Glomerular endothelial cell (primary cell): ENCODE measurements at places on chromosomes 11 and 22.

- no peak for DNase-seq
These were observed 61.1 kb downstream of the FDX1 start for GRCh38 chr11:110490886-110491285.

DNA sequence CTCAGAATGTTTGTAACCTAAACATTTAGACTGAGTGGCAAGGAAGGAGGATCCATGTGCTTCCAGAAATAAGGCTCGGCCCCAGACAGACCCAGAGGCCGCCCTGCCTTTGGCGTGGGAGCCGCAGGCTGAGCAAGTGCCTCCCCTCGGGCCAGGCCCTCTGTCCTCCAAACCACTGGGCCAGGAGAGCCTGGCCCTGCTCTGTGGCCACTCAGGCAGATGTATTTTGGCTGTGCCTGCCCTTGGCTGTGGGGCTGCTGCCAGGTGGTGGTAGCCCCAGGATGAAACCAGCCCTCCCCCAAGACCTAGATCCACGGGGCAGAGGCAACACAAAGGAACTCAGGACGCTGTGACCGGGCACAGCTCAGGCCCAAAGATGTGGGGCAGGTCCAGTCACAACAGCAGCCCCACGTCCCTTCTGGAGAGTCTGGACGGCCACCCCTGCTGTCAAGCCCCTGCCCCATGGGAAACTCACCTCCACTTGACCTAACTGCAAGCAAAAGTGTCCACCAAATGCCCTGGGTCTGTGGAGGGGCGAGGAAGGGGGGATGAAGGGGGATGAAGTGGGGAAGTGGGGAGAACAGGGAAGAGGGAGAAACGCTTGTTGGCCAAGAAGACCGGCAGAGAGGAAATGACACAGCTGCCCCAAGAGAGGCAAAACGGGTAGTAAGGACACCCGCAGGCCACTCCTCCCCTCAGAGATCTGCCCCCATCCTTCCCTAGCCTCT lies 24.0 kb downstream of the PISD start:
- no peak for DNase-seq

- no peak for DNase-seq
These were observed 45.8 kb upstream of the TH start for GRCh38 chr11:2217211-2218030.

DNA sequence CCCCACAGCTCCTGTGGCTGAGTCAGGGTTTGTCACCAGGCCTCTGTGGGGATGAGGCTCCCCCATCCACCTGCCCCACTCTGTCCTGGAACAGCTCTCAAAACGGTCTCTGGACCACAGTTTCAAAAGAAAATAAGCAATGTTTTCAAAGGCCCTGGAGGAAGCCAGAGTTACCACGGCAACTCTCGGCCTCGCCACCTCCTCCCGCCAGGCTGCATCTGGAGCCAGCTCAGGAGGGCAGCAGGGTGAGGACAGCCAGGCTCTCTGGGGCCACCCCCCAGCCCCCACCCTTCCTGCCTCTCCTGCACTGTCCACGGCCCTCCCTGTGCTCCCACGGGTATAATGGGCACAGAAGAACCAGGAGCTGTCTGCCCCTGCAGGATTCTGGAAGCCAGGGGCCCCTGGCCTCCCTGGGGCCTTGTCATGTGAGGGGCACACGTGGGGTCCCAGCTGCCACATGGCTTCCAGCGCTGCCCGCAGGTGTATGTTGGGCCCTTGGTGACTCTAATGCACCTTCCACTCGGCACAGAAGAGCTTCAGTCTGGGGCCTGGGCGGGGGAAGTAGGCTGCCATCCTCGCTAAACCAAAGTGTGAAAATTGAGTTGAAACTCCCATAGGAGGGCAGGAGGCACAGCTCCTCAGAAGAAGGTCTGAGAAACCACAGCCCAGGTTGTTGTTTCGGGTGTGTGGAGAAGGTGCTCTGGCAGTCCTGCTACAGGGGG lies 10.3 kb downstream of the CD81 start:
- DNase-seq = no peak

GRCh38 chr11:87440076-87440770 lies 402.5 kb downstream of the TMEM135 start:
- DNase-seq = no peak

DNA sequence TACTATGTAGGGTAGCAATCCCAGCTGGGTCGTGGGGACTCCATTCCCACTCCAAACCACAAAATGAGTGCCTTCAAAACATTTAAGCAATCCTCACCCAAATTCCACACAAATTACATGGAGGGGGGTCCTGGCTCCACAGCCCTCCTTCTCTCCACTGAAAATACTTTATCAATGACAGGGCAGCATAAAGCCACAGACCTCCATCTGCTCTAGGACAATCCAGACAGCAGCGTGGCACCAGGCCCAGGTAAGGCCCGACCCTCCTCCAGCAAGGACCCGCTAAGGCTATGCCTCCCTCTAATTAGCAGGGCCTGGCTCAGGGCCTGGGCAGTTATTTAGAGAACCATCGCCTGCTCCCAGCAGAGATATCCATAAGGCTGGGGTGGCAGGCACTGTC lies at the start of gene PANX3:
Gene PANX3 (plus strand): TSS at position 365 of the 400 bp plus-strand sequence. CDS start 129 bp downstream, outside the sequence.
- no peak for DNase-seq

DNA sequence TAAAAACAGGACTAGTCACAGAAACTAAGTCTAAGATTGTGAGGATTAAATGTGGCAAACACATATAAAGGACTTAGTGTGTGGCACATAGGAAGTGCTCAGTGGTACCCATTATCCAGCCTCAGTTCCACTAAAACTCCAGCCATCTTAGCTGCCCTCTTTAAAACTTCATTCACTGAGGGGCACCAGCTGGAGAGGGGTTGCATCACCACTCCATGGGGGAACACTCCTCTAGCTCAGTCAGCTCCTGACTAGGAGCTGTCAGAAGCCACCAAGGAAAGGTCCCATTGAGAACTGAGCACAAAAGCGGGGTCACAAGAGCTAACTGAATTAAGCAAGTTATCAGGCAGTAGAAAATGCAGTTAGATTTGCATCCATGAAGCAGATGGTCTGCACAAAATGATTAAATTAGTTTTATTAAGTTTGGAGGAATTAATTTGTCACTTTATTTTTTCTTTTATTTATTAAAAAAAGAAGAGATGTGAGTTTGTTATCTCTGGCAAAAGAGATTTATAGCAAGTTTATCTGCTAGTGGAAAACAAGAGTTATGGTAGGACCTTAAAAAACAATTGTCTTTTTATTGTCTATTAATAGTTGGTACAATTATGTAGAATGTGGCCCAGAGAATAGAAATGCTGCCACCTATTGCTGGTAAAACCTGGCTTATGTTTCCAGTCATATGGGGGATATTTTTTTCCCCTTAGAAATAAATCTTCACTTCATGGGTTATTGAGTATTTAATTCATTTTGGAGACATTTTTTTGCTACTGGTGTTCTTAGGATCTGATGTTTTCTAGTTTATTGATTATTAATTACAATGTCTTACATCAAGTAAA lies 95.7 kb downstream of the NAV2 start:
- DNase-seq = no peak

GRCh38 chr11:35992548-35992947 lies 48.7 kb downstream of the LDLRAD3 start:
- DNase-seq = no peak

- DNase-seq = no peak
These were observed 31.7 kb downstream of the POLR3H start for GRCh38 chr22:41512421-41513194.

GRCh38 chr22:47220752-47221151 lies 458.3 kb downstream of the TBC1D22A start:
- DNase-seq = no peak

- DNase-seq = no peak
These were observed 10.9 kb upstream of the CCND1 start for GRCh38 chr11:69630017-69630416.
